Stimulated activated CD4-positive, alpha-beta T cell treated with anti-CD3 and anti-CD28 coated beads, Interleukin-2, amount 100 ng/mL, for 24 hours (primary cell): ENCODE measurements at places on chromosomes 2 and 18.

DNA sequence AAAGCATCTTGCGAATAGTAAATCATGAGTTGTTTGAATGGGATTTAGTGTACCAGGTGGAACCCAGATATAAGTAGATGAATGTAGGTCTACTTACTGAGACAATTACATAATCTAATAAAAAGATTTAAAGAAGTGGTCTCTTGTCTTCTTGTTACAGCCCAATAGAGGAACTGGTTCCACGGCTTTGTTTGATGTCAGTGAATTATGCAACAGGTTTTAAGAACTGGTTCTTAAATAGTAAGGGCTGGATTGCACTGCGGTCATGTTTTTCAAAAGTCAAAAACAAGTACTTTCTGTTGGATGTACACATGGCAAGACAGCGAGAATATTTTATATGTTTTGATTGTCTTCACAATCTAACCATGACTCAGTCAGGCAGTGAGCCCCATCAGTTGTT lies 15.4 kb upstream of the SLC9A2 start:
- DNase-seq: no peak

DNA sequence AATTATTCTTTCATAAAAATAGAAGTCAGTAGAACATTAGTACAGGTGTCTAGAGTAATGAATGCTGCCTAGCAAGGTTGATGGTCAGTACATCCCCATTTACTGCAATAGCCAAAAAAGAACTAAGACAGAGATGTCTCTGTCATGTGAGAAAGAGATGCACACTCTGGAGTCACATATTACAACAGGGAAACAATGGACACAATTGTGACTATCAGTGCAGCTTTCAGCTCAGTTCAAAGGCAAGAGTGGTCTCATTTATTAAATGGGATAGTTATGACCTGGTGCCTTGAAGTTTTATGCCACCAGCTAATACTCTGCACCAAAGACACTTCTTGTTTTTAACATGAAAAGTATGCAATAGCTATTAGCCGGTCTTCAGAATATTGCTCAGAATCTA lies 194.9 kb upstream of the CHAC2 start:
- no peak for DNase-seq

DNA sequence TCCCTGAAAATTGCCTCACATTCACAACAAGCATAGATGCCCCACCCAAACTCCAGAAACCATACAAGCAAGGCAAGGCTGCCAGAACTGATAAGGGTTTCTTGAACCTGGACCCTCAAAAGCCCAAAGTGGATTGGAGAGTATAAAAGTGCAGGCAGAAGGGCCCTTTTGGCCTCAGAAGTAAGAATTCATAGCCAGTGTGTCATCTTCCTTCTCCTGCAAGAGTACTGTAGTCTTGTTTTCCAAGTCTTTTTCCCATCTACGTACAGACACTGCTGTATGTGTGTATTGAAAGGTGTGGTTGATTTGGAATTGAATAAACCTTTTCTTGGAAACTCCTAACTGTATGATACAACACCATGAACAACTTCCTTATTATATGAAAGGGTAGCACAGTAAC lies 46.8 kb downstream of the ZC3H15 start:
- no peak for DNase-seq

- DNase-seq: no peak
Observed at GRCh38 chr2:42367835-42368234, 6.8 kb upstream of the COX7A2L start.

GRCh38 chr2:14806613-14807012 lies 174.1 kb downstream of the LRATD1 start:
- DNase-seq: no peak

- DNase-seq: no peak
Observed at GRCh38 chr2:218223046-218223445, 6.1 kb downstream of the ARPC2 start.

- DNase-seq: no peak
Observed at GRCh38 chr2:220370764-220371163, 743.3 kb downstream of the SLC4A3 start.

- DNase-seq: no peak
Observed at GRCh38 chr2:160005908-160006307, 56.5 kb downstream of the PLA2R1 start.

- no peak for DNase-seq
Observed at GRCh38 chr2:12352889-12353288, 363.8 kb upstream of the TRIB2 start.

DNA sequence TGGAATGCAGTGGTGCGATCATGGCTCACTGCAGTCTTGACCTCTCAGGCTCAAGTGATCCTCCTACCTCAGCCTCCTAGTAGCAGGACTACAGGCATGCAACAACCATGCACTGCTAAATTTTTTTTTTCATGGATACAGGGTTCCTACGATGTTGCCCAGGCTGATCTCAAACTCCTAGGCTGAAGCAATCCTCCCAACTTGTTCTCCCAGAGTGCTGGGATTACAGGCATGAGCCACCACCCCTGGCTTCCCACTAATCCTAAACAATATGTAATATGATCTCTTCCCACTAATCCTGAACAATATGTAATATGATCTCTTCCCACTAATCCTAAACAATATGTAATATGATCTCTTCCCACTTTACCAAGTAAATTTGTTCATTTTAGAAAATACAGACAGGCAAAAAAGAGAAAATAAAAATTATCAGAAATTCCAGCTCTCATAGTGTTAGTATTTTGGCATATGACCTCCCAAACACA lies 33.7 kb upstream of the C18orf32 start:
- DNase-seq: no peak

DNA sequence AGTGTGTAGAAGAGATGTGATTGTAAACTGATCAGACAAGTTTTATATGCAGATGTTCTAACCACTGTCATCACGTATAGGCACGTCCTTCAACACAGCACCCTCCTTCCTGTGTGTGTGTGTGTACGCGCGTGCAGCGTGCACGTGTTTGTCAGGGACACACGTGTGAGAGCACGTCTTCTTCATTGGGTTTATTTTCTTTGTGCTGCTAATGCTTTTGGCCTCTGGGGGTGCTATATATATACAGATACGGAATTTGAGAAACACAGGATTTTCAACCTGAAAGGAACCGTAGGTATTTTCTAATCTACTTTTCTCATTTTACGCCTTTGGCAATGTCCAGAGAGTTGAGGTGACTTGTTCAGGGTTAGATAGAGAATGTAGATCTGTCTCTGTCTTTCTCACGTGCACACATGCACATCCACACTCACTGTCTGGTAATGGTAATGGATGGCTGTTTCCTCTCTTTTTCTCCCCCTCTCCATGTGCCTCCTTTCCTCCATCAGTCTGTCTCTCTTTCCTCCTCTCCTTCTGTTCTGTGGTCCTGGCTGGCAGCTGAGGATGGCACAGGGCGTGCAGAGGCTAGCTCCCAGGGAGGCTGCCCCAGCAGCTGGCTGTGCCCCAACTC lies 13.4 kb upstream of the CELF4 start:
- no peak for DNase-seq

DNA sequence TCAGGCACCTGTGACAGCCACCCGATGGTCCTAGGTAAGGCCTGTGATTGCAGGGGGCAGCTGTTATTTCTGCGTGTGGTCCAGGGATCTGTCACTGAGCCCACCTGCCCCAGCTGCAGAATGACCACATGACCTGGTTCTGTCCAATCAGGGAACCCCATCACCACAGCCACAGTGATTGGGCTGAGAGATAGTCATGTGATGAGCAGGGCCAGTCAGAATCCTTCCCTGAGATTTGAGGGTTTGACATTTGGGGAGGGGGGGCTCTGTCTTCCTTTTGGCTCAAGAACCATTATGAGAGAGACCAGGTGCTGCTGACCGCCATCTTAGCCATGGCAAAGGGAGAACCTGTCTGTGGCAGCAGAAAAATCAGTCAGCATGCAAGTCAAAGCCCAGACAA lies 147.2 kb downstream of the SMAD7 start:
- DNase-seq: no peak

- DNase-seq: no peak
Observed at GRCh38 chr2:210323003-210323402, 8.0 kb upstream of the MYL1 start.

DNA sequence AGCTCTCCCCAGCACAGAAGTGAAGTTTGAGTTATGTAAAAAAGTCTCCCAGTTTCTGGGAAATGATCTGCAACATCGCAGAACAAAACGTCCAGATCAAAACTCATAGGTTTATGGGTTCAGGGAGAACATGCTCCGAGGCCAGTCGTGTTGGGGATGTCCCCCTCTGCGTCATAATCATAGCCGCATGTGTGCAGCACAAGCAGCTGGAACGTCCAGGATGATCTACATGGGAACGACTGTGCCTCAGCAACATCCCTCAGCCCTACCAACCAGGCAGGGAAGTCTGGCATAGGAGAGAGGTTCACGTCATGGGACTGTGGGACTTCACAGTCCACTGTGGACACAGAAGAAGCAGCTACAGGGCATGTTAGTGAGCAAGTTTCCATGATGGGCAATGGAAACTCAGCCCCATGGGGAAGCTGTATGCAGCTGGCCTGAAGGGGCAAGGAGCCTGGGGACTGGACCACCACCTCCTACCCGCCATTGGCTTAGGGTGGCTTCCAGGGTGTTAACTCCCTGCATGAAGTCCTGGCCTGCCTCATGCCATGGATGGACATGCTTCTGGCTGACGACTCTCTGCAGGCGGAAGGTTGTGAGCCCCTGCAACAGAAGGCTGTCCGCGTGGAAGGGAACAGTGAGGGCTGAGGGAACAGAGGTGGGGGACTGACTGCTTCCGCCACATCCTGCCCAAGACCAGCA lies 96.9 kb downstream of the COPS8 start:
- DNase-seq: no peak

DNA sequence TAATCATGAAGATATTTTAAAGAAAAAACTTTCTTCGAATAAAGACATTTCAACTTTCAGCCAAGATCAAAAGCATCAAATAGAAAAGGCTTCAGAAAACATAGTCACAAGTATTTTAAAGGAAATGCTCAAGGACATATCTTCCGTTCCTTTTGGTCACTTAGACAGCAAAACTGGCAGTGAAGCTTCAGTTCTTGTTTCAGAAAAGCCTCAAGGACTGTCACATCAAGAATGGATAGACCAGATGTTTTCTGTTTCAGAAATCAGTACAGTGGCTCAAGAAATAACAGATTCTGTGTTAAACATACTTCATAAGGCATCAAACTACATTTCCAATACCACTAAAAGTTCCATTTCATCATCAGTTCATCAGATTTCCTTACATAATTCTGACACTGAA lies 51.8 kb downstream of the FSIP2 start:
- DNase-seq: no peak

DNA sequence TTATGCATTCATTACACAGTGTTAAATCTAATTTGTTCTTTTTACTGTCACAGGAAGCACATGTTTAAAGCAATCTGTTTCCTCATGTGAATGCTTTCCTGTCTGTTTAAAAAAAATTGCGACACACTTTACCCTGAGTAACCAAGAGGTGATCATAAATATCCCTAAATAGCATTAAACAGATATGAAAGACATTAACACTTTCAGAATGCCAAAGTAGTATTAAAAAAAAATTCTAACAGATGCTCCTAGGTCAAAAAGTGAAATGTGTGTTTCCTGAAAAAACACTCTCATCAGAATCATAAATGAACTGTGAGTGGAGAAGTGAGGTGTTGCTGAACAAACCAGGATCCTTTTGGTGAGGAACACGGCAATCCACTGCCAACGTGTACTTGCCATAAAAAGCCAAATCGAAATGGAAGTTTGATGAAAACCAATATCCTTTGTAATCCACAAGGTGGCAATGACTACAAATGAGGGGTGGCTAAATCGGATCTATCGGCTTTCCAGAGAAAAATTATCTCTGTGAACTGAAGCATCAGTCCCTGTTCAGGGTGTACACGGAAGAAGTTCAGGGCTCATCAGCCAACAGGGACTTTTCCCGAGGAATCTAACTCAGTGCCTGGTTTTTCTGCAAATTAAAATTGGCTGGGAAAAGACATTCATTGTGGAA lies 248.9 kb downstream of the TCF4 start:
- DNase-seq: no peak

DNA sequence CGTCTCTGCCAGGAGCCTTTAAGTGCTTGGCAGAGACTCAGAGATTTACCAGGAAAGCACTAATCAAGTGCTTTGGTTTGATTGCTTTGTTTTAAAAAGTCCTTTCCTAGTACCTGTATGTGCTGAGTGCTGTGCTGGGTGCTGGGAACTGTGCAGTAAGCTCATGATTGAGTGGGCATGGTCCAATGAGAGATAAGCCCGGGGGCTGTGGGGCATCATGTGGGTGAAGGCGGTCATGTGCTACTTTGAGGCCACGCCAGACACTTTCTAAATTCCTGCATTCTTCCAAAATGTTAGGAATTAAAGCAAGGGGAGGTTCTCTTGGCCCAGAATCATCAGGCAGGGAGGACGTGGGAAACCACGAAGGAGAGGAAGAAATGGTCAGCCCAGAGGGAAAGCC lies 109.0 kb downstream of the ACAA2 start:
- DNase-seq: no peak

DNA sequence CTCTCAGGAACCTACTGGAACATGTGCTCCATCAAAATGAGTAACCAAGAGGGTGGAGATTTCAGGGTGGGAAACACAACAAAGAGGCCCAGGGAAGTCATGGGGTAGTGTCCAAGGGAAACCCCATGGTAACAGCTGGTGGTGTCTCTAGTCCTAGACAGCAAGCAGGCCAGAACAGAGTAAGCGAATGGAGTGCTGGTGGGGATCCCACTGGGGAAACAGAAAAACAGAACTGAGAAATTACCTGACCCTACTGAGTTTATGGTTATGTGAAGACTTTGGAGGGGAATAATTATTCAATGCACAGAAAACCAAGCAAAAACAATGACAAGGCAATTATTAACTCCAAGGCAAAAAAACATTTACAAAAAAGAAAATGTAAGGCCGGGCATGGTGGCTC lies 16.9 kb downstream of the ERCC3 start:
- no peak for DNase-seq

DNA sequence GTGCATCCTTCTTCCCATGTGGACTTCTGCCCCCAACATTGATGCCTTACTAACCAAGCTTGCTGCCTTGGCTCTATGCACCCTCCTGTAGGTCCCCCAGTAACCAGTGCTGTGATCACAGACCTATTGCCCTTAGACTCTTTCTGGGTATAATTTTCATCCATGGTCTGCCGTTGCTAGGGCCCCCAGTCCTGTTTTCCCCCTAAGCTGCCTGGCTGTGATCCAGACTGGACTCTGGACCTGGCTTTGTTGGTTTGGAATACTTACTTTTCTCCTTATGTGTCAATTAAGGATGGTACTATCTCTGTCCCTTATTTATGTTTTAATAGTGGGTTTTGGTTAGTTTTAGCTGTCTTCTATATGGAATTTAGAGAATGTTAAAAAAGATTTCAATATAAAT lies 26.0 kb downstream of the ATP9B start:
- no peak for DNase-seq

- no peak for DNase-seq
Observed at GRCh38 chr18:72768681-72769229, 99.0 kb downstream of the NETO1 start.

DNA sequence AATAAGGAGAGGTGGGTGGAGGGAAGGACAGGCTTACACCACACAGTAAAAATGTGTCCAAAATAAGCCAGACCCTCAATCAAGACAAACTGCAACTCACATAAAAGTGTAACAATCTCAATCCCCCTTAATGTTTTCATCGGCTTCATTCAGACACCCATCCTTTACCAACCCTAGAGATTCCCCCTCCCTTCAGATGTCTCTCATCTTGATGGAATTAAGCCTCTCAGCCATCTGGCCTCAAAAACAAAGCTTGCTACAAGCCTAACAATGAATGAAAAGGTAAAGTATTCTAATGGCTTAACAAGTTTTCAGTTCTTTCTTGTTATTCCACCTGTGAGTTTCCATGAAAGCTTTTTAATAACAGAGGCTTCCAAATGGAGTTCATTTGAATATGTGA lies 5.2 kb downstream of the RTTN start:
- no peak for DNase-seq

GRCh38 chr2:84077496-84077895 lies 381.6 kb downstream of the SUCLG1 start:
- no peak for DNase-seq
